Naive thymus-derived CD8-positive, alpha-beta T cell (primary cell): ENCODE measurements at places on chromosomes 2 and 18.

DNA sequence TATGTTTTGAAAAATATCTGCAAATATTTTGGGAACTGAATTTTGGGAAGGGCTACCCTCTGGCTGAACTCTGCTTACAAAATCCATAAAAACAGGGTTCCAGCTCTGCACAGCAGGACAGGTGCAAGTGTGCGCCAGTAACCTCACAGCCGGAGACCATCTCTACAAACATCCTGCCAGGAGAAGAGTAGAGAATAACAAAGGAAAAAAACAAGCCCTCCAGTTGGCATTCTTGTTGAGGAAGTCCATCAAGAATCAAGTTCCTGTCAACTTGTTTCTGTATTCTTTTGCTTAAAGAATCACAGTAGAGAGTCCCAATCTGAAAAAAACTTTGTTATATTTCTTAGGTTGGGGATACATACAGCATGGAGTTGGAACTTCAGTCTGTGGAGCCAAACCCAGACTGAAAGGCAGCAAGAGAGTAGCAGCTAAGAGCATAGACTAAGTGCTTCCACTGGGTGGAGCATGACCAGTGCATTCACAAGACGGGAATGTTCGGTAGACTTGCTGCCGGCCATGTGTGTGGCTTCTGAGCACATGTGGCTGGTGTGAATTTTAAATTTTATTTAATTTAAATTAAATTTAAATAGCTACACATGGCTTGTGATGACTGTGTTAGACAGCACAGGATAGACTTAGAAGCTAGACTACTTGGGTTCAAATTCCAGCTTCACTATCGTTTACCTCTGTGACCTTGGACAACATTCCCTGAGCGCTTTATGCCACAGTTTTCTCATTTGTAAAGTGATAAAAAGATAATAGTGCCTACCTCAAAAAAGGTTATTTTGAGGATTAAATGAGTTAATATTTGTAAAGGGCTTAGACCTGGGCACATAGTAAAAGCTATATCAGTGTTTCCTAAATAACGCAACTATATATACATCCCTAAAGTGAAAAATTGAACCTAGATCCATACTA is 41.9 kb downstream of the SPTBN1 start:
- no peaks in the 10 kb centered on the region for H3K36me3 ChIP-seq
- no peak overlapping the region for H3K27ac ChIP-seq

GRCh38 chr2:73994178-73994831 is 9.6 kb downstream of the TET3 start:
- no peak for DNase-seq
- no peaks in the 10 kb centered on the region for H3K27me3 ChIP-seq
- peaks cover 54% of the 10 kb centered on the region for H3K4me1 ChIP-seq
- H3K4me3 ChIP-seq: peak overlapping the region; percentile 0

DNA sequence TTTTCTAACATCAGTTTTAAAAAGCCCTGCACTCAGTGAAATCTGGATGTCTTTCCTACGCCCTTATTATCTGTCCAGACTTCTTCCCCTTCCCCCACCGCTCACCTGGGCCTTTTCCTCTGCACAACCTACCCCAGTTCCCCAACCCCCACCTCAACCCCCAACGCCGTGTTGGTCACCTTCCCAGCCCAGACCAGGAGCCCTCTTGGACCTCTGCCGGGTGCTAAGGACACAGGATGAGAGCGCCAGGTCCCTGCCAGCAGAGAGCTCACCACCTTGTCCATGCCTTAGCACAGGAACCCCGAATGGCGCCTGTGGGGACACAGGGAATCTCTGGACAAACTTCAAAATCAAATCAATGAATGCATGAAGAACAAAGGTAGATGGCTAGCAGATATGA is 966 bp upstream of the RBM43 start:
- DNase-seq: no peak
- H3K27me3 ChIP-seq: no peaks in the 10 kb centered on the region
- no peaks in the 10 kb centered on the region for H3K36me3 ChIP-seq

- no peak overlapping the region for H3K4me3 ChIP-seq
- no peaks in the 10 kb centered on the region for H3K4me1 ChIP-seq
- H3K36me3 ChIP-seq: no peaks in the 10 kb centered on the region
- no peak for DNase-seq
- H3K27me3 ChIP-seq: no peaks in the 10 kb centered on the region
- H3K27ac ChIP-seq: no peak overlapping the region
Measured at GRCh38 chr18:78073275-78073674, 823.6 kb downstream of the GALR1 start.

DNA sequence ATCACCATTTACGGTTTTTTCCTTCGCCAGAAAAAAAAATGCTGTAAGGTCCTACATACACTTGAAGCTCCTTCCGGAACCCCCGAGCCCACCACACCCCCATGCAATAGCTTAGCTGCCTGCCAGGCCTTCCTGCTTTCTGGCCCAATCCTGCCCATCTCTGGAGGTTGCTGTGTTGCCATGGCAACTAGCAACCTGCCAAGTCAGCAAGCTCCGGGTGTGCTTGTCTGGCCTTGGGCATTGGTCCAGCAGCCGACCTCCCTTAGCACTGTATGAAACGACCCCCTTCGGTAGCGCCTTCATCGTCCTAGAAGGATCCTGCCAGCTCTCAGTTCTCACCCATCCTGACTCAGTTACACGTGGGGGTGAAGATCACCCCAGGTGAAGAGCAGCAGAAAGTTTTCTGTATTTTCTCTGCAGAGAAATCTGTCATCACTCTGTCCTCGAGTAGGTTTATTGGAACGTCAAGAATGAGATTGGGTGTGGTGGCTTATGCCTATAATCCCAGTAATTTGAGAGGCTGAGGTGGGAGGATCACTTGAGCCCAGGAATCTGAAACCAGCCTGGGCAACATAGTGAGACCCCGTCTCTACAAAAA is 47.4 kb upstream of the MTCL1 start:
- no peak overlapping the region for H3K4me3 ChIP-seq
- no peak for DNase-seq
- H3K27me3 ChIP-seq: peaks cover 8% of the 10 kb centered on the region
- H3K4me1 ChIP-seq: no peaks in the 10 kb centered on the region

DNA sequence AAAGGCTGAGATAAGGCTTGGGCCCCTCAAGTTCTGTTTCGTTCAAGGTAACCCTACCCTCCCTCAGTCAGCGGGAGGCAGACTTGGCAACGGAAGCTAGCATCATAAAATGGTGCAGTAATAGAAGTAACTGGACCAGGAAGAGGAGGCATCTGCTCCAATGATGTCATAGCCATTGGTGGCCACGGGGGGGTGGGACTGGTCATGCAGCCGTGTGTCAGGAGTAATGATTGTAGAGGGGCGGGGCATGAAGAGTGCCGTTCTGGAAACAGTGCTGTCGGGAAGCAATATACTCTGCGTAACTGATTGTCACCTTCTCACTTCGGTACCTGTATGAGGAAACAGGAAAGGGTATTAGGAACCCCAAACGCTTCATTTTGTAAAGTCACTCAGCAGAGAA is 6.9 kb upstream of the POLR2D start:
- no peak overlapping the region for H3K4me3 ChIP-seq

GRCh38 chr2:118084491-118085089 is 3.7 kb upstream of the INSIG2 start:
- peaks cover 3% of the 10 kb centered on the region for H3K27me3 ChIP-seq
- no peak overlapping the region for H3K27ac ChIP-seq
- H3K4me3 ChIP-seq: no peak overlapping the region
- DNase-seq: no peak

- no peak overlapping the region for H3K27ac ChIP-seq
- H3K4me1 ChIP-seq: peaks cover 13% of the 10 kb centered on the region
- no peaks in the 10 kb centered on the region for H3K36me3 ChIP-seq
- no peak overlapping the region for H3K4me3 ChIP-seq
Measured at GRCh38 chr2:165627470-165627869, 158.0 kb downstream of the CSRNP3 start.

DNA sequence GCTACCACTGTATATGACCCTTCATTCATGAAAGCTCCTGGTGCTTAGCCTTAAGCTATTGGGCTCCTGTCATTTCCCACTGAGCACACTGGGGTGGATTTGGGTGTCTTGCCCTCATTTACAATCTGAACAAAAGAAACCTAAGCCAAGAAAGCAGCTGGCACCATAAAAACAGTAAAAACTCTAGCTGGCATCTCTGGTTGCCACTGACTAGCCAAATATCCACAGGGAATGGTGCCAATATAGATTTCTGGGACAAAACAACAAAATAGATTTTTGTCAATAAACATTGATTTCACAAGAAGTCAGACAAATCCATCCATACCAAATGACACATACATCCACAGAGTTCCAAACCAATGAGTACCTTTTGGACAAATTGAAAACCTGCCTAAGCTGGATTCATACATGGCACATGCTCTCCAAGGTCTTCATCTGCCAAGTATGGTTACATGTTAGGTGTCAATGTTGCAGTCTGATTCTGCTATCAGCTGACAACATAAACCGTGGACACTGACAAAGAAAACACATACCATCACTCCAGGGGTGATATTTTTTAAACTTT is 1081.5 kb upstream of the ZEB2 start:
- no peak overlapping the region for H3K4me3 ChIP-seq
- DNase-seq: no peak
- no peaks in the 10 kb centered on the region for H3K27me3 ChIP-seq

GRCh38 chr2:61135510-61135909 is 26.5 kb upstream of the C2orf74 start:
- no peak for DNase-seq
- no peak overlapping the region for H3K4me3 ChIP-seq
- H3K36me3 ChIP-seq: no peaks in the 10 kb centered on the region
- H3K4me1 ChIP-seq: no peaks in the 10 kb centered on the region

DNA sequence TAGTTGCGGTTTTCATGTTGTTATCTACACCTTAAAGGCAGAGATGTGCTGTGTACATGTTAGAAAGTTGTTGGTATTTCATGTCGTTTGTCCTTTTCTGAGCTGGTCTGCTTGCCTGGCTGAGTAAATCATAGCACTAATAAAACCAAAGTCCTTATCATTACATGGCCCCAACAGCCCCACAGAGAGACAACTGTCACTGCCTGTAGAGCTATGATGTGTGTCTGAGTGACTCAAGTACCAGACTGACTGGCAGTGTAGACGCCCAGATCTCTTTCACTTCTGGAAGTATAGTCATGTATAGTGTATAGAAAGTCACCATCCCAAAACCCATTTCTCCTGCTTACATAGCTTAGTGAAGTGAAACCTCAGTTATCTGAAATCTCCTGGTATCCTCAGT is 4.3 kb downstream of the SOCS6 start:
- no peaks in the 10 kb centered on the region for H3K36me3 ChIP-seq
- peaks cover 12% of the 10 kb centered on the region for H3K4me1 ChIP-seq
- H3K27ac ChIP-seq: no peak overlapping the region
- H3K27me3 ChIP-seq: peaks cover 29% of the 10 kb centered on the region
- no peak for DNase-seq
- H3K4me3 ChIP-seq: no peak overlapping the region

- H3K27ac ChIP-seq: no peak overlapping the region
- peaks cover 3% of the 10 kb centered on the region for H3K27me3 ChIP-seq
- H3K4me3 ChIP-seq: no peak overlapping the region
Measured at GRCh38 chr2:151891566-151892194, 63.5 kb upstream of the ARL5A start.

- H3K36me3 ChIP-seq: peaks cover 24% of the 10 kb centered on the region
- H3K27me3 ChIP-seq: no peaks in the 10 kb centered on the region
- no peak for DNase-seq
- H3K27ac ChIP-seq: no peak overlapping the region
- H3K4me3 ChIP-seq: no peak overlapping the region
Measured at GRCh38 chr2:121335294-121336290, 50.6 kb upstream of the TFCP2L1 start.

DNA sequence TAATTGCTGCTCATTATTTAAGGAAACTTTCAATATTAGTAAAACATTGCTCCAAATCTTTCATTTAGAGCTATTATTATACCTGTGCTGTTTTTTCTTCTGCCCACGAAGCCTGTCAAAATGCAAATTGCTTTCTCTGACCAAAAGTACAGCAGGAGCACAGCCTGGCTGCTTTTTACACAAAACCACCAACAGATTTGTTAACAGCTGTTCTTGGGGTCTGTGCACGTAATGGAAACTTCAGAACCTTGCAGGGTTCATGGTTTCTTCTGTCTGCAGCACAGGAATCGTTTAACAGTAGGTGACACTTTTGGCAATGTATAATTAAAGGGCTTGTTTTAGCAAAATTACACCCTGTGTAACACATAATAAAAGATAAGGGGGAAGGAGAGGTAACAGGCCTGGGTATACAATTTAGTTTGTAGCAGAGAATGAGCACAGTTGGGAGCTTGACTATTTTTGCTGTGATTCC is 447.3 kb downstream of the KCNJ3 start:
- H3K4me1 ChIP-seq: no peaks in the 10 kb centered on the region
- H3K27ac ChIP-seq: no peak overlapping the region
- DNase-seq: no peak
- H3K4me3 ChIP-seq: no peak overlapping the region

DNA sequence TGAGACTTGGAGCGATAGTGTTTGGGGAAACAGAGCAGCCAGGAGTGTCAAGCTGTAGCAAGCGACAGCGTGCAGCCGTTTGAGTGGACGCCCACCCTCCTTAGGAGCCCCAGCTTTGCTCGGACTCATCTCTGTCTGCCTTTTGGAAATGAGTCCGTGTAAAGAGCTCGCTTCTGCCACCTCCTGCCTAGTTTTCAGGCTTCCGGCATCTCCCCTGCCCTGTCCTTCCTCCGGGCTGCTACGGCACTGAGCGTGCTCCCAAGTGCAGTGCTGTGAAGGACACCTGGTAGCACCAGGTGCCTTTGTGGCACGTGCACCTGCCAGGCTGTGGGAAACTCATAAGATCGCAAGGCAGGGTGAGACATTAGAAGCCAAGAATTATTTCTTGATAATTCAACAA is 117.1 kb downstream of the RNF144A start:
- H3K27ac ChIP-seq: peak overlapping the region; percentile 57
- no peaks in the 10 kb centered on the region for H3K27me3 ChIP-seq
- H3K4me3 ChIP-seq: no peak overlapping the region
- DNase-seq: no peak
- H3K36me3 ChIP-seq: no peaks in the 10 kb centered on the region

GRCh38 chr2:162926501-162926900 is 87.9 kb upstream of the KCNH7 start:
- no peak overlapping the region for H3K27ac ChIP-seq
- H3K4me1 ChIP-seq: no peaks in the 10 kb centered on the region
- no peaks in the 10 kb centered on the region for H3K27me3 ChIP-seq
- no peak overlapping the region for H3K4me3 ChIP-seq
- H3K36me3 ChIP-seq: no peaks in the 10 kb centered on the region
